ENCODE measurements at places on chromosomes 12 and 14.

DNA sequence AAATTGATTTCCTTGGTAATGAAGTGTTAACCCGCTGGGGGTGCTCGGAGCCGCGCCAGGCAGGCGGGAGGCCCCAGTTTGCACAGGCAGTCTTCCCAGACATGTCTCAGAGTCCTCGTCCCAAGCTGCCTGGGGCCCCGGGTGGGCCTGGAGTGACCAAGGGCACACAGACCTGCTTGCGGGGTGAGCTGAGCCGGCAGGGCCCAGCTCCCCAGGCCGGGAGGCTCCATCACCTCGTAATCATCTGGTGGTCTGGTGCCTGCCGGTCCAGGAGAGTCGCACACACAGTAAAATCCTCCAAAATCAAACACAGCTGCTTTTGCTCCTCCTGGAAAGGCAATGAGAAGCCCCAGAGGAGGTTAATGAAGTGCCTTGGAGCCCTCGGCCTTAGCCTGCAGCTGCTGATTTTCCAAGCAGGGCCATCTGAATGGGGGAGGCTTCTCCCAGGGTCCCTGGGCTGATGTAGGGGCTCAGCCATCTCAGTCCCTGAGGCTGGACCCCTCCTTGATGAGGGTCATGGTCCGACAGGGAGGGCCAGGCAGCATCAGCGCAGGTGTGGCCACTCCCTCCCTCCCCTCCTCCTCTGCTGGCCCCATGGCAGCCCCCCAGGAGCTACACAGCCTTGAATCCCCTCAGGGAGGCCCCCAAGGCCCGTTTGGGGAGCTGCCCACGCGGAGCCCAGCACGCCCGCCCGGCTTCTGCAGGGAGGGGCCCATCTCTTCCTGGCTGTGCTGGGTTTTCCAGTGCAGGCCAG is 39.4 kb upstream of the FBRSL1 start:
- no peak for DNase-seq

DNA sequence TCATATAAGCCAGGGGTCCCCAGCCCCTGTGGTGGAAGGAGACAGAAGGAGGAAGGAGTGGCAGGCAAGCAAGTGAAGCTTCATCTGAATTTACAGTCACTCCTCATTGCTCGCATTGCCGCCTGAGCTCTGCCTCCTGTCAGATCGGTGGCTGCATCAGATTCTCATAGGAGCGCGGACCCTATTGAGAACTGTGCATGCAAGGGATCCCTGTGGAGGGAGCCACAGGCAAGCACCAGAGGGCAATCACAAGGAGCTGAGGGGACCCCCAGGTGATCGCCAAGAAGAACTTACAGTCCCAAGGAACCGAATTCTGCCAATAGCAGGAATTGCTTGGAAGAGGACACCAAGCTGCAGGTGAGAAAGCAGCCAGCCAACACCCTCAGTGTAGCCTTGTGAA is 33.2 kb upstream of the VRK1 start:
- no peak for DNase-seq

- DNase-seq: no peak
Observed at GRCh38 chr12:49092816-49093406, 1.7 kb downstream of the DHH start.

DNA sequence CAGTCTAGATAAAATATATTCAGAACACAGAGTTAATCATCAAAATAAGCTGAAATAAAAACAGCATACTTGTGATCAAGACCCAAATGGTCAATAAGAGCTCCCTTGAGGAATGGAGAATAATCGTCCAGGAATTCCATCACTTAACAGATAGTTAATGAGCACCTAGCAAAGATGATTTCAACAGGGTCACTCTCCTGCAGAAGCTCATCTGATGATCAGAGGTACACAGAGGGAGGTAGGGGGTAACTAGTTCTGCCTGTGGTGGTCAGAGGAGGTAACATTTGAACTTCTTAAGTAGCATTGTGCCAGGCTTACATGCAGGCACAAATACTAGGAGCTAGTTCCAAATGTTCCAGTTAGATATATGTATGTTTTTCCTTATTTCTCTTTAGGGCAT is 9.5 kb downstream of the MED13L start:
- no peak for DNase-seq

DNA sequence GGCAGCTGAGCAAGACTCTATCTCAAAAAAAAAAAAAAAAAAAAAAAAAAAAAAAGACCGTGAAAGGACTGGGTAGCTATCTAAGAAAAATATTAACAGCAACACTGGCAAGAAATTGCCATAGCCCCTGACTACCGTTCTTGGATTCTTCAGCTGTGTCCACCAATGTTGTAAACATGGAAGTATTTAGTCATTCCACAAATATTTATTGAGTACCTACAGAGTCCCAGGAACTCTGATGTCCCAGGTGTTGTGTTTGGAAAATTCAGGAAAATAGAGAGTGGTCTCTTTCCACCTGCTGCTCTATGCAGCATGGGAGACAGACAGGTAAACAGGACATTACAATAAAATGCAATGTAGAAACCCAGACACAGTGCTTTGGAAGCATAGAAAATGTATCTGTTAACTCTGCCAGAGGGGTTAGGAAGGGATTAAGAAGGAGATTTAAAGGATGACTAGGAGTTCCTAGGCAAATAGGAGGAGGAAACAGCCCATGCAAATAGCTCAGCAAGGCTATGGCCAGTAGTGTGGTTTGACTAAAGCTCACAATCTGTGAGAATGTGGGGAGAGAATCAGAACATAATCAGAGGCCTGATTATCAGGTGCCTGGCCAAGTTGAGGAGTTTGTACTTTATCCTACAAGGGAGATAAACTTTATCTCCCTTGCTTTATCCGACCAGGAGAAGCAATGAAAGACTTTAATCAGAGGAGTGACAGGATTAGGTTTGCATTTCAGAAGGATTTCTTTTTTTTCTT is 2.1 kb upstream of the DLST start:
- DNase-seq: no peak

DNA sequence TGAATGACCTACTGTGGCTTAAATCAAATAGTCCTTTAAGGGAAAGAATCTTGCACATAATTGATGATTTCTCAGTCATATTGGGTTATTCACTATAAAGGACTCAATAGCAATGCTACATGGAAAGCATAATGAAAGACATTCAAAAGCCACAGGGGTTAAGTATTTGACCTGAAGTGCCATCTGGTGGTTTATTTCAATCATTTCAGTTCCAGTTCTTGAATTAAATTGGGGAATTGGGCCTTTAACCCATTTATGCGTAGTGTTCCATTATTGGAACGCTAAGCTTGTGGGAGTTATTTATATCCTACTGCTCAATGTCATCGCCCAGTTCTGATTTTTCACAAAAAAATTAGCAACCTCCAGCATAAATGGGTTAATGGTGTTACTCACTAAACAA is 41.3 kb upstream of the C12orf71 start:
- peak; percentile 33 for DNase-seq

DNA sequence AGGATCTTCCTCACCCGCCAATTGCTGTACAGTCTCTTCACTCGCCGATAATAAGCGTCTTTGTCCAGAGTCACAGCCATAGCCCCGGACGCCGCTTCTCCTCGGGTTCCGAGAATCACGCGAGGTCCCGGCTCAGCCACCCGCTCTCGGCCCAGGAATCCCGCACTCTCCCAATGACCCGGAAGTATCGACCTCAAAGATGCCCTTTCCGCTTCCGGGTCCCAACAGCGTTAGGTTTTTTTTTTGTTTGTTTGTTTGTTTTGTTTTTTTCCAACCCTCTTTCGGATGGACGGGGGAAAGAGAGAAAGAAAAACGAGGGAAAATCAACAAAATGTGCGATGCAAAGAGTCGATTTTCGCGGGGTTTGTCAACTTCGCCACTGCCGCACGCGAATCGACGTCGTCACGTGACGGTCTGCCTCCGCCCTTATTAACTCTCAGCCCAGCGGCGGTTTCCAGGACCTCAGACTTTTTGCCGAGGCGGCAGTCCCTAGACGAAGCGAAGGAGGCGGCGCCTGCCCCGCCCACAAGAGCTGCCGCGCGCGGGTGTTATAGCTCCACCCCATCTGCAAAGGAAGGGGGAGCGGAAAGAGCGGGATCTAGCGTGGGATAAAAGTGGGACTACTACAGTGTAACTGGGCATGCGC is at the start of gene SUPT16H:
TSS of gene SUPT16H (minus strand) at position 172 of the 646 bp plus-strand sequence. CDS start at position 80, 92 bp downstream.
- DNase-seq: peak; percentile 95

GRCh38 chr12:51070004-51070403 is 13.4 kb downstream of the CSRNP2 start:
- peak; percentile 33 for DNase-seq

DNA sequence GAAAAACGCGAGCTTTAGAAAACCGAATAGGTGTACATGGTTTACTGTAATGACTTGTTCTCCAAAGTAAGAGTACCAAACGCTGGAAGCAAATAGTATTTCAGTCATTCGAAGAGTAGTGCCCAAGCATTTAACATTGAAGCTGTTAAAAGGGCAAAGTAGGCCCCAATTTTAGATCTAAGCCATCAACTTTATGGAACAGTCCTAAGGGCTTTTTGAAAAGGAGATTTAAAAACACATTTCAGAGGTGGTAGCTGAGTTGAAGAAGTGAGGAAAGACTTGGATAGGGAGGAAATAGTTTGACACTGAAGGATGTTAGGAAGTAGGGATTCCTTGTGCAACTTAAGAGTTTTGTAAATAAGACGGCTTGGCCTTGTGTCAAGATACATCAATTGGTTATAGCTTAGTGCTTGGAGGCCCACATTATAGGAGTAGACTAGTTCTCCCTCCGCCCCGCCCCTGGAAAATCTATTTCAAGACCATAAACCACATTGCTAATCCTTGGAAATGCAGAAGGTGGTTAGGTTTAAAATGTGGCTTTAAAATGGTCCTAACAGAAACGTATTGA is 783 bp upstream of the TUBA1B start:
- peak; percentile 65 for DNase-seq

- DNase-seq: no peak
Observed at GRCh38 chr14:23937203-23937602, 16.4 kb upstream of the DHRS4 start.

GRCh38 chr12:321606-322326 is 59.1 kb upstream of the SLC6A13 start:
- peak; percentile 7 for DNase-seq

DNA sequence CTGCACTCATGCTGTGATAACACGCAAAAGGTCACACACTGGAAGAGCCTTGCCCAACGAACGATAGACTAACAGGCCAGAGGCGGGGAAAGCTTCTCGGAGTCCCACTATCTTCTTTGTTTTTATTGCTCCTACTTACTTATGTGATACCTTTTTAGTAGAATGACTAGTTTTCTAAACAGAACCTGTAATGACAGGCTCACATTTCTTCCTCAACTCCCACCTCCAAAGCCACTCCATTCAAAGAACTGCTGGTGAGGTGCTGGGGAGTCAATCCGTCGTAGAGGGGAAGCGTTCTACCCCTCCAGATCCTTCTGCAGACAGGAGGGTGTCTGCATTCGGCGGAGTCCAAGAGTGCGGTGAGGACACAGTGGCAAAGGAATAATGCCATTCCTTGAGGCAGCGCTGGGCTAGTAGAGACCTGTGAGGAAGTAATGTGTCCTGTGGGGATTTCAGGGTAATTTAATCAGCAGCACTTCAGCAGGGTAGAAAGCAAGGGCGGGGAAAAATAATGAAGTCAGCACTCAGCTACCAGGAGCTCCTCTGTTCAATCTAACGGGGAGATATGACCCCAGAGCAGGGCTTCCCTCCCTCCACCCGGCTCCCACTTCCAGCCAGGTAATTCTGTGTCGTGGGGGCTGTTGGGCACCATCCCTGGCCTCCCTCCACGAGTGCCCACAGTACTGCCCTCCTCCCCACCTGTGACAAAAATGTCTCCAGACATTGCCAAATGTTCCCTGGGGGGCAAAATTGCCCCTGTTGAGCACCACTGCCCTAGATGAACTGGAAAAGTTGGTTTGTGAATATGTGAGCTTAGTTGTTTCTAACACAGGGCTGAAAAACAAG is 25.2 kb downstream of the SPRING1 start:
- DNase-seq: no peak

GRCh38 chr12:107042801-107043200 is 50.5 kb downstream of the CRY1 start:
- DNase-seq: no peak

- no peak for DNase-seq
Observed at GRCh38 chr12:24281341-24281740, 331.9 kb upstream of the SOX5 start.

DNA sequence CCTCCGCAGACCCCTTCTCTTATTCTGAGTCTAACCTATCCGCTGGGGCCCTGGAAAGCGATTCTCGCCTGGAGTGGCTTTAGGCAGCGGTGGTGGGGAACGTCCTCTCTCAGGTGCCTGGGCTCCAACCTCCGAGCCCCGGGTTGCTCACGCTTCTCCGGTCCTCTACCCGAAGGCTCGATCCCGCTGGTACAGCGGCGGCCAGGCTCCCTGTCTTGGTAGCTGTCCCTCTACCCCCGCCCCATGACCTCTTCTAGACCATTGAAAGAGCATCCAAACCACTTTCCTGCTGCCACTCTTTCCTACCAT is 505 bp upstream of the HEBP1 start:
- DNase-seq: no peak

GRCh38 chr12:3138941-3139511 is 61.8 kb downstream of the TSPAN9 start:
- DNase-seq: no peak

- DNase-seq: peak; percentile 3
Observed at GRCh38 chr12:30614031-30614430, 81.6 kb downstream of the IPO8 start.

GRCh38 chr12:113601656-113602263 is 130.1 kb upstream of the LHX5 start:
- DNase-seq: no peak

DNA sequence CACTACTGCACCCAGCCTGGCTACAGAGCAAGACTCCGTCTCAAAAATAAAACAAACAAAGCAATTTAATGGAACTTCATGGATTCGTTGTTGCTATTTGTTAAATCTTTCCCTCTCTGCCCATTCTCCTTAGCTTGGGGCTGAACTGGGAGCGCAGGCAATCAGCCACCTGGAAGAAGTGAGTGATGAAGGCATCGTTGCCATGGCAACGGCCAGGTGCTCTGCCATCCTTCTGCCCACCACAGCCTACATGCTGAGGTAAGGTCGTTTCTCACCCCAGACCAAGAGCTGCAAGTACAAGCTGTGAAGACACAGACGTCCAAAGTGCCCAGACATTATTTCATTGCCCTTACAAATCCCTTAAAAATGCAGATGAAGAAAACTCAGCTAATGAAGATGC is 19.1 kb downstream of the AMDHD1 start:
- DNase-seq: no peak

GRCh38 chr14:52349731-52350130 is 35.6 kb downstream of the PTGER2 start:
- no peak for DNase-seq

GRCh38 chr14:68157971-68158371 is 338.4 kb downstream of the RAD51B start:
- DNase-seq: peak; percentile 81

GRCh38 chr14:55921511-55921910 is 196.7 kb upstream of the PELI2 start:
- DNase-seq: no peak

All from fibroblast of the aortic adventitia (primary cell).